ENCODE measurements at places on chromosomes 11 and 22. TPM values are rescaled to one million over a fixed set of nuclear protein-coding genes. Genes with fewer than 3 reads are reported as not detected.

DNA sequence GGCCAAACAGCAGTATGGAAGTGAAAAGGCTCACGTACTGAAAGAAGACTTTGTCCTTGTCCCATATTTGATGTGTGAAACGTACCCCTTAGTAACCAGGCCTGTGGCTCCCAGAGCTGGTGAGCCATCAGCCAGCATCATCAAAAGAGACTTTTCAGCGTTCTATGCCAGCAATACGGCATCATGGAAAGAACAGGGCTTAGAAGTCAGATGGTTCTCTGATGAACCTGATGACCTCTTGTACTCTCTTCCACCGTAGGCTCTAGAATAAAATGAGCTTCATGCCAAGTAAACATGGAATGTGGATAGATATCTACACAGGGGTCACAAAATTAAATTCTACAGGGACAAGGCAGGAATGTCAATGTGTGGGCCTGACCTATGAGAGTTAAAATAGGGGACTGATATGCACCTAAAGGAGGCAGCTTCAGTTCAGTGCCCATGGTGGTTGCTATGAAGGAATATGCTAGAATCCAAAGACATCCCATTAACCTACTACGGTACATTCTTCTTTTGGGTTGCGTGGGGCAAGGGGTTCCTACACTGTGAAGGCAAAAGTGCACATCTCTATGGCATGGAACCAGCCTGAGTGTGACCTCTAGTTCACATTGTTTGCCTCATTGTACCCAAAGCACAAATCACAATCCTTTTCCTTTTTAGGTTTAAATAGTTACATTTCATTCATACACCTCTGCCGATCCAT, 130.6 kb downstream of the ETS1 start:
- no peak for DNase-seq

The SCN4B gene
- 3.5 TPM for total RNA-seq

GRCh38 chr11:78417175-78417887, at the start of gene GAB2:
Gene GAB2, minus strand, starts transcription at chr11:78417820. Its CDS starts 100 bp downstream, at chr11:78417720.
- DNase-seq = no peak

DNA sequence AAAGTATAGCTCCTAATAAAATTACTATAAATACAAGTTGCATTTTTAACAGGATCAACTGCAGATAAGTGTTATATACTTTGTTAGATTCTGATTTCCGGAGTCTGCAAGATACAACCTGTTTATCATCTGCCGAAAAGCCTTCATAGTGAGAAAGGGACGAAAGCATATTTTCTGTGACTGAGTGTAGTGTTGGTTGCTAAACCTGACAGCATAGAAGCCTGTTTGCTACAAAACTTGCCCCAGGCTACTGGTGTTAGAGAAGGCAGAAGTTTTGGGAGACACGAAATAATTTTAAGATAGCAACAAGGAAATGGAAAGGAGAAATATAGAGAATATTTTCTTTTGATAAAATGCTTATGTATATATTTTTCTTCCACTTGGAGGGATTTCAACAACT, 243.5 kb upstream of the NARS2 start:
- no peak for DNase-seq
